ENCODE measurements at places on chromosomes 6 and 20.

DNA sequence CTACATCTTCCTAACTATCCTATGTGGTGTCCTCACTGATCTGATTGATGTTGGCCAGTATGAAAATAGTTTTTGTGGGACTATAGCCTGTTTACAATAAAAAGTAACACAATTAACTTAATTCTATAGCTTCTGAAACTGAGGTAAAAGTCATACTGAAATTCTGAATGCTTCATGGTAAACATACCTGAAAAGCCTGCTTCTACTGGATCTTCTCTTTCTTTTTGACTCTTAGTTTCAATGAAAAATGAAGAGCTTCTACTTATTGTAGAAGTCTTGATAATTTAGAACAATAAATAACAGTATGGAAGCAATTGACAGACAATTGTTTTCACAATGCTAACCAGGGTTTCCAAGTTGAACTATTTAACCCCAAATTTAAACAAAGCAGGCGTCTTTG lies 383.9 kb upstream of the MMS22L start:
- no peak for ATAC-seq

DNA sequence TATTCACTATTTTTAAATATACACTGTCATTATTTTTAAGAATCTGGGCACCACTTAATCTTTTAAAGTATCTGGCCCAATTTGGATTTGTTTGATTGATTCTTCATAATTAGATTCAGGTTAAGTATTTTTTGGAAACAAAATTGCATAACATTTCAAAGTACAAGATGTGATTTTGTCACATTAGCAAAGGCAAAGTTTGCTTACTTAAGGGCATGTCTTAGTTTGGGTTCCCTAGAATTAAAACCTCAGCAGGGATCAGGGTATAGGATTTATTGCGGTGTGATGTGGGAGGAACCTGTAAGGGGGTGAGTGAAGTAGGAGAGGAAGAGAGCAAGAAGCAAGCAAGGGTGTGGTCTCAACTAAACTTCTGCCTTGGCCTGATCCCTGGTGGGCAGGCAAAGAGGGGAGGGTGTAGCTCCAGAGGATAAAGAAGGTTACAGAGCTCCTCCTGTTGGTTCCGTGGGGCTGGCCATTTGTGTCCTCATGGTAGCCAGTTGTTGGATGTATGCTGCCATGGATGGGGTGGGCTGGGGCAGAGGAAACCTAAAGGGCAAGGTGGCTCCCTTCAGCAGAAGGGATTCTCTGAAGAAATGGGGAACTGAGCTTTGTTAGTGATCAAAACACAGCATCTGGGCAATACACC lies 668.7 kb upstream of the SLC35B3 start:
- no peak for ATAC-seq

DNA sequence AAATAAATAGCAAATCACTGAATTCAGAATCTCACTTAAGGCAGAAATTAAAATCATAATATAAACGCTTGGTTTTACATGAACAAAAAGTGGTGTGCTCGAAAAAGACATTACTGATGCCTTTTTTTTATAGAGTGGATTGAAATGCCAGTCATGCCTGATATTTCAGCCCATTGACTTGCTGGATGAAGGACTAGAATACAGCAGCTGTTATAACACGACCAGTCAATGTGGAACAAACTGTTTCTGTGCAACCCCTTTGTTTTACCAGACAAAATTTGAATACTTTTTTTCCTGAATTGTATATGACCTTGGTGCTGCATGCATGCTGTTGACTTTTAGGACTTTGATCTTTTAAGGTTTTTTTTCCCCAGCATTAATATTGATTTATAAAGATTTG lies 150.0 kb downstream of the QKI start:
- ATAC-seq = no peak

GRCh38 chr20:46820682-46821081 lies 74.0 kb upstream of the EYA2 start:
- no peak for ATAC-seq

- no peak for ATAC-seq
Observed at GRCh38 chr6:145506565-145506964, 228.8 kb downstream of the EPM2A start.

GRCh38 chr20:15042723-15043122 lies 705.3 kb upstream of the FLRT3 start:
- no peak for ATAC-seq

Data from activated T-helper 17 cell treated with anti-CD3 and anti-CD28 coated beads, Interleukin-2, amount 50 U/mL, for 72 hours (primary cell).